ENCODE measurements at places on chromosomes 11 and 22.
A peak's percentile ranks its signal among the peaks of the same experiment; 100 is the strongest.

- DNase-seq, result no peak
Observed at GRCh38 chr11:101128571-101129202, 926 bp downstream of the PGR start.

DNA sequence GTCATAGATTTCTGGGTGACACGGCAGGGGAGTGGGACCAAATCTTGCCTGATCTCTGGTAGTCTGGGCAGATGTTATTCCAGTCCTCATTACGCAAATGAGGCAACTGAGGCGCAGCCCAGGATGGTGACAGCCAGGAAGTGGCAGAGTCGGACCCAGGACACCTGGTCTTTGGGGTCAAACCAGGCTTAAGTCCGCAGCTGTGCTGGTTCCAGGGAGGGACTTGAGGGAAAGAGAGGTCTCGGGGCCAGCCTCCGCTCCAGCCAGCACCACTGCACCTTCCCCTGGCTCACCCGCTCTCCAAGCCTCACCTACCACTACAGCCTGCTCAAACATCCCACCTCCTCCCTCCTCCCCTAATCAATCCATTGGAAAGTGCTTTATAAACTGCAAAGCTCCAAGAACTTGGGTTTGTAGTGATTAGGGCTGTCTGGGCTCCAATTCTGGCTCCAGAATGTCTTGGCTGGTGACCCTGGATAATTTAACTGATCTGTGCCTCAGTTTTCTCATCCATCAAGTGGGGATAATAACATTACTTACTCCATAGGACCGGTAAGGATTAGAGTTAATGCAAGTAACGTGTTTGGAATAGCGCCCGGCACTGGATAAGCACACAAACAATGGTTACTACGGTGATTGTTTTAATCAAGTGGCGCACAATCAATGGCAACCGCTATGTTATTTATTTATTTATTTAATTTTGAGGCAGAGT lies 526 bp upstream of the PNPLA5 start:
- DNase-seq, result no peak

DNA sequence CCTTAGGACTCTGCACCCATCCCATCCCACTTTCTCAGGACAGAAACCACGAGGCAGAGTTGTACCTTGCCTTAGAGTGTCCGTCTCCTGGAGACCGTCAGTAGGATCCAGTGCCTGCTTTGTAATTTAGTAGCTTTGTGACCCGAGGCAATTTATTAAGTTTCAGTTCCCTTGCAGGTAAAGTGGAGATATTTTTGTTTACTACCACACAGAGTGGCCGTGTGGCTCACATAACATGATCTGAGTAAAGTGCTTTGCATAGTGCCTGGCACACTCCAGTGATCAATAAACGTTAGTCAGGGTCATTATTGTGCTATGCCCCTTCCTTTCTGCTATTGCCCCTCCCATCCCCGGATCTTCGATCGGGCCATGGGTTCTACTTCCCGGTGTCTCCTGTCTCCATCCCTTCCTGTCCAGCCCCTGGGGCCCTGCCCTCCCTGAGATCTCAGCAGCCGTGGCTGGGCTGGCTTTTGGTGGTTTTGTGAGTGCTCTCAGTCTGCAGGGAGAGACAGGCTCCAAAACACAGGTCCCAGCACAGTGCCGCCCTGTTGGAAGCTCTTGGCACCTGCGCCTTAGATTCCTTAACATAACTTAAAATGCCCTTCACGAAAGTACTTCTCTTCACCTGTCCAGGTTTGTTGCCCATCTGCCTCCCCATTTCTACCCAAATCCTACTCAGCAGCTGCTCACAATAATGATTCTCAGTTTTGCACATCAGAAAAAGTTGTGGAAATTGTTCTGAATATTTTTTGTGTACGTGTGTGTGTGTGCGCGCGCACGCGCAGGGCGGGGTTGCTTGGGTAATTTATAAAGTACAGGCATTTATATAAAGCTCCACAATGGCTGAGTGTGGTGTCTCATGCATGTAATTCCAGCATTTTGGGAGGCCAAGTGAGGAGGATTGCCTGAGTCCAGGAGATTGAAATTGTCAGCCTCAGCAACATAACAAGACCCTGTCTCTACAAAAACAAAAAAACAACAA lies 753.7 kb downstream of the NTM start:
- DNase-seq, result no peak

GRCh38 chr11:19553683-19554333 lies 158.8 kb upstream of the NAV2 start:
- peak; percentile 66 for DNase-seq

- DNase-seq, result no peak
Observed at GRCh38 chr11:126344141-126345080, 11.1 kb upstream of the ST3GAL4 start.

- no peak for DNase-seq
Observed at GRCh38 chr11:71327156-71328085, 75.0 kb upstream of the SHANK2 start.

- DNase-seq, result no peak
Observed at GRCh38 chr11:121863126-121863525, 252.9 kb downstream of the BLID start.

GRCh38 chr22:20953668-20954500 lies 13.2 kb upstream of the AIFM3 start:
- DNase-seq, result no peak

- no peak for DNase-seq
Observed at GRCh38 chr11:117345039-117345438, 17.4 kb downstream of the CEP164 start.

- no peak for DNase-seq
Observed at GRCh38 chr22:36840106-36840505, 20.7 kb upstream of the NCF4 start.

DNA sequence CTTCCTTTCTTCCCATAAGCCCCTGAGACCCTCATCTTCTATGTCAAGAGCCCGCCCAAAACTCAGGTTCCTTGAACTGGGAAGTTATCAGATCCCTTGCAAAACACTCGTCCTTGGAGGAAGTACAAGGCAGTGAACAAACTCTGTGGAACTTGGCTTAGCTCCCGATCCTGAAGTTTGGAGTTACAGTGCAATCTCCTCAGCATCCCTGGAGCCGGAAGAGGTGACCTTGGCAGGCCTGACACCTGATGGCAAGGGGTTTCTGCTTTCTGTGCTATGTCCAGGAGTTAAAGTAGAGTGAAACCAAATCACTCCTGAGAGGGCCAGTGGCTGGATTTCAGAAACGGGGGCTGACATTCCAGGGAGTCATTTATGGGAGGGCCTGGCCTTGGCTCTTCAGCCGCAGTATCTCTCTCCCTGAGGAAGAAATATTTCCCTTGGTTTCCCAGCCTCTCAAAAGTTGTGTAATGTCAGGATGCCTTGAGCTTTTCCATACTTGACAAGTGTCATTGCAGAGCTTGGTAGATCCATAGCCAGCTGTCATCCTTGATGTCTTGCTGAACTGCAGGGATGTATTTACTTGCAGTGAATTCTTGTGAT lies 1.9 kb upstream of the GRAMD1B start:
- no peak for DNase-seq

All from LoVo (cell line).